Activated gamma-delta T cell treated with Interleukin-2 at 50 U/mL for 16 hours (primary cell): ENCODE measurements at places on chromosomes 2 and 18.

DNA sequence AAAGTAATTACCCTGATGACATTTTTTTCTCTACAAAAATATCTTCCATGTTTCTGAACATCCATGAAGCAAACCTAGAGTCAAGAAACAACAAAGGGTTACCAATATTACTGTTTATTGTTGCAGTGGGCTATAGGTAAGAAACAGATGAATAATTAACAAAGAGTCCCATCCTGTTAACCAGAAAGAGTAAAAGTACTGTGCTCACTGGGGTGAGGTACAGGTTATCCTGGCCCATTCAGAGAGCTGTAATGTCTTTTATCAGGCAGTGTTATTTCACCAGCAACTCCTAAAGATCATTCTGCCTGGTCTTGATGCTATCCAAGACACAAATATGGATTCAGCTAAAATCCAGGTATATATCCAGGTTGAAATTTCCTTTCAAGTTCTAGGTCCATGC, 754.9 kb downstream of the SATB2 start:
- no peak for DNase-seq

- no peak for DNase-seq
These were observed 122.8 kb upstream of the HS6ST1 start for GRCh38 chr2:128441341-128442052.

DNA sequence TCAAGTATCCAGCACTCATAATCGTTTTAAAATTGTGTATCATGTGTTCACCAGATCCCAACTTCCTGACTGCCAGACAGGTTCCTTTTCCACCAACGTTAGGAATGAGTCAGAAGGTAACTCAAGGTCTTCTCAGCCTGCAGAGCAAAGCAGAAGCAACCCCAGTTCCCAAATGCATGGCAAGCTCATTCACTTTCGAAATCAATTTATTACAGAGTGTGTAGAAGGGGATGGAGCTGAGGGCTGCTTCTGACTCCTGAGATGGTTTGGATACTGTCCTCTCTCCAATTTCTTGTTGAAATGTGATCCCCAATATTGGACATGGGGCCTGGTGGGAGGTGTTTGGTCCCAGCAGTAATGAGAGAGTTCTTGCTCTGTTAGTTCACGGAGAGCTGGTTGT, 114.5 kb downstream of the PIEZO2 start:
- DNase-seq, result no peak

DNA sequence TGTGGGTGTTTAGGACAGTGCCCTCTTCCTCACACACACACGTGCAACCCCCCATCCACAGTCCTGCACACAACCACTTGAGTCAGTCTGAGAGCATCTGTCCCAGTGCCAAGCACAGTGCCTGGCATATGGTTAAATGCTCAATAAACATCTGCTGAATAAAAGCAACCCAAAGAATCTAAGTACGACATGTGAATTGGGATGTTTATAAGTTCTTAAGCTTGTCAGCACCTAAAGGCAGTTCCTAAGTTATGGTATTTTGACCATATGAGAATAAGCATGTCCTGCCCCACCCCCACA, 37.8 kb downstream of the CAPN13 start:
- DNase-seq, result no peak

DNA sequence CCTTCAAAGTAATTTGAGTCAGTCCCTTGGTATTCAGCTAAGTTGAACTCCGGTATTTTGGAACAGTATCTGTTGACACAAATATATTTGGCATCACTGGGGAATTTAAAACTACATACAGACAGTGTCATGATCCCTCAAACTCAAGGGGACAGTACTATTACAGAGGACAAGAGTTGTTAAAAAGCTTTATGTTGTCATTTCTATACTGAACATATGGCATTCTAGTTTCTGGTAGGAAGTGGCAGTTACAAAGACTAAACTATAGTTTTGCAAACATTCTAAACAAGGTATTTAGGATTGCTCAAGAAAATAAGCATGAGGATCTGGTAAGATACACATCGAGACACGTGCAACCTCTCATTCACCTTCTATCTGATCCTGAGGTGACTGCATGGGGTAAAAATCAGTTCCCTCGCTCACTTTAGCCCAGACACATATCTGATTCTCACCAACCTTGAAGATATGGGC, 16.6 kb upstream of the CCNYL1 start:
- no peak for DNase-seq

GRCh38 chr2:102618452-102619413, 620 bp upstream of the SLC9A2 start:
- no peak for DNase-seq
